NCI-H2171 (cell line): ENCODE measurements at places on chromosomes 7 and 10.

DNA sequence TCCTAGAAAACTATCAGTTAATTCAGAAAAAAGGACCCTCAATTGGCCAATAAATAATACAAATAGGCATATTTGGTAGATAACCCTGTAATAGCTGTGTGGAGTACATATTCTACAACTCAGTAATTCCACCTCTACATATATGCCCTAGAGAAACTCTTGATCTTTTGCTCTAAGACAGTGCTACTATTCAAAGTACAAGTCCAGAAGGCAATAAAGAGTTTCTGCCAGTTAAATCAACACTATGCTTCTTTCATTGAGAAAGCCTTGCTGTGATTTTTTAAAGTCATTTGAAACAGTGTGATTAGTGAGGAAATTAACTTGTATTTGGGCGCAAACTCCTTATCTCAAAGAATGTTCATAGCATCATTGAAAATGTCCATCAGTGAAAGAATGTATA, 75.6 kb downstream of the ZNRF2 start:
- DNase-seq: no peak

DNA sequence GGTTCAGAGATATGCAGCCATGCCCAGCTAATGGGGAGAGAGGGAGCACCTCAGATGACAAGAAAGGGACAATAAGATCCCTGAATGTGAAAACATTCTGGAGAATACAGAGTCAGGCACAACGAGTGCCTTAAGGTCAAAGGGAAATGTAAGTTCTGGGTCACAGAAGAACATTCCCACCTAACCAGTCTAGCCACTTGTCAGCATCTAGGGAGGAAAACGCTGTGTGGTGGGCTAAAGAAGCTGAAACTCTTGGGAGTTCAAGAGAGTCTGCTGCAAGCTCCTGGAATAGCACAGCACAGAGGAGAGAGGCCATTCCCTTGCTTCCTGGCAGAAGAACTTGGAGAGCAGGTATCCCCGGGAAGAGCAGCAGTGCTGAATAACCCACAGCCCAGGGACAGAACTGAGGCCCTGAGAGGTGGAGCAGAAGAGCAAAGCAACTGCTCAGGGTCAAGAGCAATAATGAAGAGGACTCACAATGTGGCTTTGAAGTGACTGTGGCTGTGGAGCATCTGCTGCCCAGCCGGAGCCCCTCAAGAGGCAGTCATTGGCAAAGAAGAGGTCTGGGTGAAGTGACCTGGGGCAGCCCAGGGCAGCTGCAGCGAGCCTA, 182.3 kb downstream of the NPSR1 start:
- DNase-seq: no peak

DNA sequence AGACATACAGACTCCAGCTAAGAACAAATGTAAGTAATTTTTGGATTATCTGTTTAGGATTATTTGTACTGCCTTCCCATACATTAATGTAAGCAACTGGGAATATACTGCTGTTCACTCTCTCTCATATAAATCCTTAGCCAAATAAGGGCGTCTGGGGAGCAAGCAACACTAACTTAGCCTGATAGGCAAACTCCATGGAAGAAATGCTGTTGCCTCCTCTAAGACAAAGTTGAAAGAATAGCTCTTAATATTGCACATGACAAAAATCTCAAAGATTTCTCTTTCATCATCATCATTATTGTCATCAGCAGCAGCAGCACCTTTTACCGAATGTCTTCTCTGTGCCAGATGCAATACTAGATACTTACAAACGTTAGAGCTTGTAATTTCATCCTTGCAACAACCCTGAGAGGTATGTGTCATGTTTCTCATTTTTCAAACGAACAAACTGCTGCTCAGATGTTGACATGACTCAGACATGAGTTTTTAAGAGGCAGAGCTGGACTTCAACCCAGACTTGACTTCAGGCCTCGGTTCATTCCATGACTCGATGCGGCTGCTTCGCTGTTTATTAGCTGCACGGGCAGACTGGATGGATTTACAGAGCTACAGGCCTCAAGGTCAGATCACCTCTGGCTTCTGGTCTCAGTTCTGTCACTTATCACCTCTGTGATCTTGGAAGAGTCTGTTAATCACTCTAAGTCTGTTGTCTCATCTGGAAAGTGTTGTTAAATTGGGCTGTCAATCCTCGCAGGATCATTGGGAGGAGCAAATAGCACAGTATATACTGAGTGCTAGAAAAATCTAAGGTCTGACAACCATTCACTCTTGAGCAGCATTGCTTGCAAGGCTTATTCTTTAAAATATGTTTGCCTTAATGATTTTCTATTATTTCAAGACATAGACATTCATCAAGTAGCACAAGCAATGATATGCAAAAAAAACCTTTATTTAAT, 126.3 kb upstream of the CELF2 start:
- DNase-seq: no peak

- DNase-seq: no peak
These were observed 103.4 kb downstream of the PRTFDC1 start for GRCh38 chr10:24849051-24849450.

DNA sequence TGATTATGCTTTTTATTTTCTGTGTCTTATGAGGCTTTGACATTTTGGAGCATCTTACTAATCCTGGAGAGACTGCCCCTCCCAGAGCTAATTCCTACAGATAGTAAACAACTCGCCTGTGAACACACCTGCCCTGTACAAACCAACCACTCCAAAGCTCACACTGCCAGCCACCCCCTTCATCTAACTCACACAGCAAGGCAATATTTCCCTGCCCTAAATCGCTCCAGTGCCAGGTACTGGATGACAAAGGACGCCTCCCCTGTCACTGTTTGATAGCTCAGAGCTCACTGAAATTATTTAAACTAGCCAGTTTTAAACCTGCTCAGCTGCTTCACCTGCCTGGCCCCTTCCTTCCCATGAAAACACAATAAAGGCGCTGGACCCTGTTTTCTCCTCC, 535.1 kb upstream of the CELF2 start:
- no peak for DNase-seq

- no peak for DNase-seq
These were observed 314.3 kb upstream of the CELF2 start for GRCh38 chr10:10703382-10703781.

DNA sequence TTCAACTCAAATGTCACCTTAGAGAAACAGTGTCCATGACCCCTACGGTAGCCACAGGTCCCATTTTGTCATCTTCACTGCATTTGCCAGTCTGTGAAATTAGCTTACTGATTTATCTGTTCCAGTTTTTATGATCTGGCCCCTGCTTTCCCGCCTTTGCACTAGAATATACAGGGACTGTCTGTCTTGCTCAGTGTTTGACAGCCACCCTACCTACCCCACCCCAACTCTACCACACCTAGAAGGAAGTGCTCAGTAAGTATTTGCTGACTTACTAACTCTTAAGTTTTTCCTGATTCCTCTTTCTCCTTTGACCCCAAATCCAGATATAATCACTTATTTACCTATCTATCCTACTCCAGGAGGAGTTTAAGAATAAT, 49.5 kb downstream of the CREB3L2 start:
- no peak for DNase-seq

DNA sequence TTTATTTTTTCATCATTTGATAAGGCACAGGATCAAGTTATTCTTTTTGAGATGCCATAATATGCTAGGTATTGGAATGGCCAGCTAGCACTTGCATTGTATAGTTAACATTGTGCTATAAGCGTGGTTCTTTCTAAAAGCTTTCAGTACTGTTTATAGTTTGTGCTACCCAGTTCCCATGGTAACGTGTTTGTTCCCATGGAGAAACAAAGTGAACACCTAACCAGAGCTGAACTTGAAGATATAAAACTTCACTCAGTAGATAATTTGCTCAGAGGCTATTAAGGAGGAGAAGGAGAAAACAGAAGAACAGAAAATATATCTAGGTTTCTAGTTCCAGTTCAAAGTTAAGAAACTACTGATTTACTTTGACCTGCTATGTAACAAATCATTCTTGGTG, 23.6 kb upstream of the ITGB8 start:
- no peak for DNase-seq
